ENCODE measurements at places on chromosomes 11 and 22.

DNA sequence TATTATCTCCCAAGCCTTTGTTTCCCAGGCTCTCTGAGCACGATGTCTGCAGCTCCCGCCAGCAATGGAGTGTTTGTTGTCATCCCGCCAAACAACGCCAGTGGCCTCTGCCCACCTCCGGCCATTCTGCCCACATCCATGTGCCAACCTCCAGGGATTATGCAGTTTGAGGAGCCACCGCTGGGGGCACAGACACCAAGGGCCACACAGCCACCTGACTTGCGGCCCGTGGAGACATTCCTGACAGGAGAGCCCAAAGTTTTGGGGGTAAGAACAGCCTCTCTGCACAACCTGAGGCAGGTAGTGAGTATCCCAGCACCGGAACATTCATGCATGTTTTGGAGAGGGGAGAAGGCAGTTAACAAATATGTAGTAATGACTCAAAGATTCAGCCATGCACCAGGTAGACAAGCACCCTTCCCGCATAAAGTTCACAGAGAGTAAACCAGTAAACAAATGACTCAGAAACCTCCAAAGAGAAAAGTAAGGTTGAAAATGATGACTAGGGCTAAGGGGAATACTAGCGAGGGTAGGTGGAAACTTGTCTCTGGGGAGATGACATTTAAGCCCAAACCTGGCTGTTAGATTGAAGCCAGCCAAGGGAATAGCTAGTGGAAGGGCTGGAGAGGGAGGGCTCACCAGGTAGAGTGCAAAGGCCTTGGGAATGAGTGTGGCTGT lies 7.2 kb downstream of the MS4A15 start:
- no peak for DNase-seq

DNA sequence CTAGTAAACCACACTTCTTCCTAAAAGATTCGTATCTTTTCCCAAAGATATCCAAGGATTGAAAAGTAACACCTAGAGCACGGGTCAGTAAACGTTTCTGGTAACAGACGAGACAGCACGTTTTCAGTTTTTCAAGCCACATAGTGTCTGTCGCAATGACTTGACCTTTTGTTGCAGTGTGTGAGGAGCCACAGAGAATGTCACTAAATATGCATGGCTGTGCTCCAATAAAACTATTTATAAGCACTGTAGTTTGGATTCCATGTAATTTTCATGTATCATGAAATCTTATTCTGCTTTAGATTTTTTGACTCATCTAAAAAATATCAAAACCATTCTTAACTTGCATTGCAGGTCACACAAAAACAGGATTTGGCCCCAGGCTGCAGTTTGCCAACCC lies 18.3 kb upstream of the MICAL3 start:
- DNase-seq = no peak

GRCh38 chr11:115906171-115906570 lies 402.0 kb upstream of the CADM1 start:
- DNase-seq = no peak

GRCh38 chr11:124633355-124633754 lies 10.7 kb downstream of the TBRG1 start:
- peak; percentile 26 for DNase-seq

DNA sequence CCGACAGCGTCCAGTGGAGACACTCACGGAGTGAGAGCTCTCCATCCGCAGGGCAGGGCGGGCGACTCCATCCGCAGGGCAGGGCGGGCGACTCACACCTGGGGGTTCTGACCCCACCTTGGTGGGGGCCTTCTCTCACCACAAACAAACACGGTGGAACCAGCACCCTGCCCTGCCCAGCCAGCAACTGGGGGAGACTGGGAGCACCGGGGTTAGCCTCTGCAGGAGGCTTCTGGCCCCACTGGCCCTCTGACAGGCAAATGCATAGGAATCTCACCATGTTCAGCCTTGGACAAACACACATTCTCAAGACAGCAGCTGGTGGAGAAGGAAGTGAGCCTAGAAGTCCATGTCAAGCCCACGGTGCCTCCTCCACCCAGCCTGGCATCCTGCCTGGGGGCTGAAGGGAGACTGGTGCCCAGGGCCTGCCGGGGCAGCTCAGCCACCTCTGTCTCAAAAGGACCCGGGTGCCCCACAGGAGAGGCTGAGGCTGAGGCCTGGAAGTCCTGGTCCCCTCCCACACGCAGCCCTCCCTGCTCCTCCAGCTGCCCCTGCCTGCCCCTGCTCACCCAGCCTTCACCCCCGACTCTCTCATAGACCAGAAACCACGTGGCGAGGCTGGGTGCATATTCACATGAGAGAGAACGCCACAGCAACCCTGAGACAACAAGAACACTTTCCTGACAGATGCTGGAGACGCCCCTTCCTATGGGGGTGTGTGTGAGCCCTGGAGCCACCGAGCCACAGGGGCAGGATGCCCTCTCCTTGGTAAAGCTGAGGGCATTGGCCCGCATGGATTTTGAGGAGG lies 98.4 kb upstream of the B3GAT1 start:
- no peak for DNase-seq

Data from HEK293T (cell line).